ENCODE measurements at places on chromosomes 1 and 21.

- DNase-seq, result peak; percentile 22
These were observed 16.1 kb downstream of the COL6A1 start for GRCh38 chr21:45997495-45998275.

GRCh38 chr21:31447505-31447904 lies 103.4 kb upstream of the TIAM1 start:
- DNase-seq, result no peak

DNA sequence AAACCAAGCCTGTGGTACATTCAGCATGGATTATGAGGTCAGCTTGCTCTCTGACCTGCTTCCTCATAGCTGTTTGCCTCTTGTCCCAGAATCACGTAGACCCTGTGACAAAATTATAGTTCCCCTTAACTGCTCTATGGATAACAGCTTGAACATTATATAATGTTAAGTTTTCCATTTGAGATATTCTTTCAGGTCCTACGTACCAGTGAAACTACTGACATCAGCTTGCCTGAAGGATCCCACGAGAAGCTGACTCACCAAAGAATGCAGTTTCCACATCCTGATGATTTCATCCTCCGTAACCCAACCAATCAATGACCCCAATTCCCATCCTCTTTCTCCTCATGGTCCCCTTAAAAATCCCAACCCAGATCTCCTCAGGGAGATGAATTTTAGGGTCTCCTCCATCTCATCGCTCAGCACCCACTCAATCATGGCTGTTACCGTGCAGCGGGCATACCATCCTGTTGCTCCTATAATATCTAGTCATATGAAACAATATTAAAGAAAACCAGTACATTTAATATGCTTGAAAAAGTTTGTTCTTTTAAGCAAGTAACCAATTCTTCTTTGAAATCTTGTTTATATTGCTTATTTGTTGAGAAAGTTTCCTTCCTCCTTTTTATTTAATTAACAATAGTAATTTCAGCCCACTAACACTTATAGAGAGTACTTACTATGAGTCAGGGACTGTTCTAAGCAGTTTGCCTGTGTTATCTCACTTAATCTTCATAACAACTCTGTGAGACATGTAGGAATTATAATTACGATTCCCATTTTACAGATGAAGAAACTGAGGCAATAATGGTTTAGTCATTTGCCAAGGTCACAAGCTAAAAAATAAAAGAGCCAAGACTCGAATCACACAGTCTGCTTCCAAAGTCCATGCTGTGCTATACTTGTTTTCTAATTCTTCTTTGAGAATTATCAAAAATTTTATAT lies 27.4 kb downstream of the CHML start:
- no peak for DNase-seq

DNA sequence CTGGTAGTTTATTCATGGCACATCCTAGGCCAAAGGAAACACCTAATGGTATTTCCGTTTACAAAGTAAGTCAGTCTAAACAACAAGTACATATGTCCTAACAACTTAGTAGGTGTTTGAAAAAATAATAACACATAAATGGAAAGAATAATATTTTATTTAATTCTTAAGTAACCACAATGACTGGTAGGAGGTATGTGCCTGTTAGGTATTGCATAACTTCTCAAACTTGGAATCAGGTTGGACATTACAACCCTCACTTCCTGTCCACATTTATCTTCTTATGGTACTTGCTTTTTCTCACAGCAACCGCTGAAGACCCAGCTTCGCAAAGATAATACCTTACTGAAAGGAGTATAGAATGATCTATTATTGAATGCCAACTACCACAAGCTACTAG lies 64.2 kb downstream of the VPS13D start:
- DNase-seq, result no peak

GRCh38 chr1:94539496-94539895 lies 2.1 kb downstream of the F3 start:
- DNase-seq, result peak; percentile 30

DNA sequence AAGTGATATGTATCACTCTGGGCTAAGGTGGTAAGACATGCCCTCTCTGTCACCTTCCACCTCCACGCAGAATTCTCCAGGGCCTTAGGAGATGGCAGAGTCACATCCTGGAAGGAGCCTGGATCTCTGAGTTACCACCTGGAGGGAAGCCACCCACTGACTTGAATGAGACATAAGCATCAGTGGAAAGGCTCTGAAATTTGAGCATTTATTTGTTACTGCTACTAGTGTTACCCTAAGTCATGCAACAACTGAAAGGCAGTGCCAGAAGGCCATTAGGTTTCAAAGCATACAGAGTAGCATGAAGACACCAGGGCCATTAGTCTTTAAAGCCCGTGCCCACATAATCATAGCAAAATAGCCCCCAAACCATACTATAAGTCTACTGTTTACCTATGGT lies 230.3 kb upstream of the IRF2BP2 start:
- no peak for DNase-seq

DNA sequence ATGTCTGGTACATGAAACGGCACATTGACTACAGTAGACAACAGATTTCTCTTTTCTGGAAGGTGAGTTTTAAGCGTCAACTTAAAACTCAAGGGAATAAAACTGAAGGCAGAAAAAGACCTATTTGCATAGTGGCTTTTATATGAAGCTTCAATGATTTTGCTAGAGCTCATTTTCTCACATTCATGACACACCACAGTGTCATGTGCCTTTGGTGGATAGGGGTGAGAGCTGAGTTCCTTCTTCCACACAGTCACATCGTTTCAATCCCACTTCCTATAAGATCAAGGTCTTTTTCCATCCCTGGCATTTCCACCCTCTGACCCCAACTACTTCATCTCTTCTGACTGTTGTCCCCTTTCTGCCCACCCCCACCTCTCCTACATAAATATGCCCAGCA lies 31.0 kb downstream of the IL12RB2 start:
- DNase-seq, result no peak

DNA sequence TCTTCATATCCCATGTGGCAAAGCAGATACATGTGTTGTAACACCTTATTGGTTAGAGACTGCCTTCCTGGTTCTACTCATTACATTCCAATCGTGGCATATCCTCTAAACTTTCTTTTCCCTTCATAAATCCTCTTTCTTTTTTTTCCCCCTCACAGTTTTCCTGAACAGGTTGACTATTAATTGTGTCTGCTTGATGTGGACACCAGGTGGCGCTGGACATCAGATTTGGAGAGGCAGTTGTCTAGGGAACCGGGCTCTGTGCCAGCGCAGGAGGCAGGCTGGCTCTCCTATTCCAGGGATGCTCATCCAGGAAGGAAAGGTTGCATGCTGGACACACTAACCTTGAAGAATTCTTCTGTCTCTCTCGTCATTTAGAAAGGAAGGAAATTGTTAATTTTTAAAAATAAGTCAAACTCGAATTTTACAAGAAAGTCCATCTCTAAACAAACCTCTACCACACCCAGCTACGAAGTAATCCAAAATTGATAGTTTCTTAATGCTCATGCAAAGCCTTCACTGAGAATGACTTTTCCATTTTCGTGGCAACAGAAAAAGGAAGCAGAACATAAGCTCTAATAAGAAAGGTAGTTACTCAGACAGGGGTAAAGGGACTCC lies 59.4 kb upstream of the ASB17 start:
- DNase-seq, result peak; percentile 92

- no peak for DNase-seq
These were observed 20.0 kb downstream of the ADARB1 start for GRCh38 chr21:45094412-45094811.

DNA sequence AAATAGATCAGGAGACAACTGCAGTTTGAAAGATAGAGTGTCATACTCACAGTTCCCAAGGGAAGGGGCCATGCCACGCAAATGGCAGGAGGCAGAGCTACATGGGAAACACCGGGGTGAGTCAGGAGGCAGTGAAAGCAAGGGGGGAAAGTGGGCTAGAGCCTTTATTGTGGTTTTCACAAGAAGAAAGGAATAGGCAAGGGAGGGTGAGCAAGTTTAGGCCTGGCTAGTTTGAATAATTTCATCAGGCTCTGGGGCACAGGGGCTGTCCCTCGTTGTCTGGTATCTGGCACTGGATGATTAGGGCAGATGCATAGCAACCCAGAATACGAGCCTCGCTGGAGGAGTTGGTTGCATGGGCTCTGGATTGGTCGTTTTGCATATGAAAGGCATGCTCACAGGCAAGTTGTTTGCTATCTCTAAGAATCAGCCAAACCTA lies 17.0 kb upstream of the ITLN2 start:
- DNase-seq, result no peak

- DNase-seq, result no peak
These were observed 227.4 kb downstream of the SDCCAG8 start for GRCh38 chr1:243483071-243483771.

DNA sequence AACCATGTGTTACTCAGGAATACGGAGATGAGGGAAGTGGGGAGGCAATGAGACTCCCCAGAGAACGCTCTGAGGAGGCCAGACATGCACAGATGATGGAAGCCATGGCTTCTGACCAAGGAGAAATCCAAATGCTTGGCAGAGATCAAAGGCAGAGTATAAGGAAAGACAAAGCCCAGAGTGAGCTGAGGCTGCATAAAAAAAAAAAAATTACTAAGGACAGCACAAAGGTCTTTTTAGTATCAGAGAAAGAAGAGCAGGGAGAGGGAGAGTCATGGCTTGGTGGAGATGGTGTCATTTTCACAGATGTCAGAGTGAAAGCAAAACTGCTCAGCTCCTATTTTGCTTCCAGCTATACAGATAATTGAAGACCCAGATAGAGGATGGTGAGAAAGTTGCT lies 8.1 kb upstream of the NCF2 start:
- DNase-seq, result no peak

GRCh38 chr21:22374218-22374969 lies 1376.2 kb downstream of the NCAM2 start:
- no peak for DNase-seq

- DNase-seq, result peak; percentile 7
These were observed 45.3 kb downstream of the PKP1 start for GRCh38 chr1:201328576-201328975.

- no peak for DNase-seq
These were observed 64.2 kb downstream of the ETS2 start for GRCh38 chr21:38869946-38870345.

GRCh38 chr1:151547119-151547899 lies 7.2 kb downstream of the TUFT1 start:
- DNase-seq, result peak; percentile 59

- no peak for DNase-seq
These were observed 125.3 kb downstream of the DNM3 start for GRCh38 chr1:171966426-171967220.

DNA sequence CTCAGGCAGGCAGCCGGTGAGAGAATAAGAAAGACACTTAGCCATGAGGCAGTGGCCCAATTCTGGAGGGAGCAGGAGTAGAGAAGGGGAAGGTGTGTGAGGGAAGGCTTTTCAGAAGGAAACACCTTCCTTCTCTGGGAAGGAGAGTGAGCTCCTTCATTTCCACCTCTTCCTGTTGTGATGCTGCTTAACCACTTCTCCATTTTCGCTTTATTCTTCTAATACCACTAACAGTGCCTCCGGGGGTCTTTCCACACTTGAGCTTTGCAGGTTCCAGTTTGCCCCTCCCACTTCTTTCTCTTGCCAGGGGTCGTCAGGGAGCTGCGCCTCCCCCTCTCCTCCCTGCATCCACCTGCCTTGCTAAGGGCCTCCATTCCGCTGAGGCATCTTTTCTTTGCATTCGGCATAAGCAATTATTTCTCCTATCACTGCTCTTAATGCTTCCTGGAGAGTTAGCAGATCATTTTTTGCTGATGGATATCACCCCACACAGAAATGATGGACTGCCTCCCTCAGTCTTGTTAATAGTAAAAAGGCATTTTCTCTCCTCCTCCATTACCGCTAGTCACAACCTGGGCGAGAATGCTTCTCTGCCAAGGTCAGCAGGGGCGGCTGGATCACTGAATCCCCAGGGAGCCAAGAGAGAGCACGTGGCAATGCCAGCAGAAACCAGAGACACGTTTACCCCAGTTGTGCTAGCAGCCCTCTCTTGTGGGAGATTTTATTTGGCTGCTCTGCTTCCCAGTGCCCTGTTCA lies 74.8 kb downstream of the ELAVL4 start:
- DNase-seq, result no peak

GRCh38 chr1:232144696-232145230 lies 485.2 kb downstream of the SIPA1L2 start:
- DNase-seq, result no peak

- DNase-seq, result no peak
These were observed 244.8 kb upstream of the RGS18 start for GRCh38 chr1:191913260-191913977.

- DNase-seq, result no peak
These were observed 7.9 kb downstream of the ANKRD45 start for GRCh38 chr1:173661763-173662162.

- no peak for DNase-seq
These were observed 40.8 kb downstream of the ITSN1 start for GRCh38 chr21:33682992-33683627.

DNA sequence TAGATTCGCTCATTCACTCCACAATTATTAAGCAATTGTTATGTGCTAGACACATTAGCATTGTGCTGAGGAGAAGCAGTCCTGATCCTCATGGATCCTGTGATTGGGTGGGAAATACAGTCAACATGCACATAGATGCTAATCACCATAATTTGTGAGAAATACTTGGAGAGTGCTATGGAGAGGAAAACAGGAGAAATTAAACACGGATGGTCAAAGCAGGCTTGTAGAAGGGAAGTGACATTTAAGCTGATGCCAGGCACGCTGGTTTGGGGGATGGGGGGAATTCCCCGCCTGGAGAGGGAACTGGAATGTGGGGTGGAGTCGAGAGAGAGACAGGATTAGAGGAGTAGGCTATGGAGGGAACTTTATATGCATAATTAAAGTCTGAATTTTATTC lies 52.2 kb upstream of the L1TD1 start:
- no peak for DNase-seq

- no peak for DNase-seq
These were observed 35.6 kb downstream of the HTR6 start for GRCh38 chr1:19700079-19700777.

DNA sequence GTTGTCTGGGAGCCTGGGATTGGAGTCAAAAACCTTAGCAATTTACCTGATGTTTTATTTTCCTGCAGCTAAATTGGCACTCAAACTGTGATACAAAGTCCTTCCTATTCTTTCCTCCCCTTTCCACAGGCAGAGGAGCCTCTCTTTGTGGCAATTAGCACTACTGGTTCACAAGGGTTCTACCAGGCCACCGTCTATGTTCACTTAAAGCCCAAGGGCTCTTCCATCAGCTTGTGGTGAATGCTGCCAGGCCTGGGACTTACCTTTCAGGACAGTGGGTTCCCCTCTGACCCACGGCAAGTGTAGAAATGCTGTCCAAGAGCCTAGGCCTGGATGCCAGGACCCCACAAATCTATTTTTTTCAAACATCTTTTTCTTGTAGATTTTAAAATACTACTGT lies 251.9 kb upstream of the B3GALT2 start:
- no peak for DNase-seq

DNA sequence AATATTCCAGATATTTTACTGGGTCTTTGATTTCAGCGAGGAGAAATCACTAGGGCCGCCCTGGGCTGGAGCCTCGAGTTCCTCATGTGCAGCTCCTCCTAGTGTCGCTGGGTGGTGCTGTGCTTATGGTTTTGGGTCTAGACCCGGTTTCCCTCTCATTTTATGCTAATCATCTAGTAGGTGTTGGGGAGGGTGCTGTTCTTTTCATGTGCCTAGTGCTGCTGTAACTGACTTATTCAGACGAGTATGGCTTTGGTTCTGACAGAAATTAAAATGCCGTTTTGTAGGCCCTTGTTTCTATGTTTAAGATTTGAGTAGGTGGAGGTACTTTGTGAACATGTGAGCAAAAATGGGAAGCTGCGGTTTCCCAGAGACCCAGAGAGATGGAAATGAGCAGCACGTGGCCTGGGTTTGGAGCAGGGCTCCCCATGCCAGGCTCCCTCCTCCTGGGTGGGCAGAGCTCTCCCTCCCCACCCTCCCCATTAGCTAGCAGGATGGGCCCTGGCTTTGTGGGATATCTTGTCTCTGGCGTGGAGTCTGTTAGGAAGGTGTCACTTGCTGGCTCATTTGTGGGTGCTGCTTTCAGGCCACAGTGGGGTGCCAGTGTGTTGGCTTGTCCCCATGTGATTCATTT lies 74.0 kb upstream of the GPR88 start:
- peak; percentile 56 for DNase-seq
